ENCODE measurements at places on chromosomes 13 and 19. TPM values are rescaled to one million over a fixed set of nuclear protein-coding genes. Genes with fewer than 3 reads are reported as not detected.

- peak; percentile 68 for DNase-seq
Measured at GRCh38 chr13:113794764-113795173, 35.7 kb downstream of the TMEM255B start.

DNA sequence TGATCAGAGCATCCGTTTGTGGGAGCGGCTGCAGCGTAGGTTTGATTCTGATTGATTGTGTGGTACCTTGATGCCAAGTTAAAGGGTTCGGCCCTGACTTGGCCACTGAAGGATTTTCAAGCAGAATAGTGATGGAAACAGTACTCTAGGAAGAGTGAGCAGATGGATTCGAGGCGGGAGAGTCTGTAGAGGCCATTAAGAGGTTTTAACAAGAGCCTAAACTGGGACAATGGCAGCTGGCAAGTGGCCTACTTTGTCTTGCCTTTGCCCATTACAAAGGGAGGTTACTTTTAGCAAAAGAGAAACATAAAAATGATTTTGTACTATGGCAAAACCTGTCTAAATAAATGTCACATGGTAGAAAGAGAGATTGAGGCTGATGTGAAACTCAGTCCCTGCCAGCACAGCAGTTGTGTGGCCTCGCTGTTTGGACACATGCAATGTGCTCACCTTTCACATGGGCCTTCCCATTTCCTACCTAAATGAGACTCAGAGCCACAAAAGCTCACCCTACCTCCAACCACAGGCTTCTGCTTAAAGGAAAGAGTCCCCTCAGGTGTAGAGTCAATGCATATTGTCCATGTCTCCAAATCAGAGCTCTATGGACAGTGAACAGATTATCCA is 62.4 kb upstream of the RAP2A start:
- no peak for DNase-seq

The PEG3 gene
- 7.2 TPM for total RNA-seq

The DHDH gene
- total RNA-seq: not detected

The WDR62 gene
- 6.1 TPM for total RNA-seq

The LILRB4 gene
- total RNA-seq: 1.2 TPM
